ENCODE measurements at places on chromosomes 5 and 9. TPM values are rescaled to one million over a fixed set of nuclear protein-coding genes. Genes with fewer than 3 reads are reported as not detected.

SLC34A3 gene
- total RNA-seq, result not detected

LCN9 gene
- total RNA-seq, result not detected

CAPSL gene
- total RNA-seq, result not detected

PAX5 gene
- total RNA-seq, result not detected

BASP1 gene
- not detected for total RNA-seq

ZNF658 gene
- 0.08 TPM for total RNA-seq

STKLD1 gene
- total RNA-seq, result not detected

HAVCR1 gene
- total RNA-seq, result not detected

KCNV2 gene
- total RNA-seq, result not detected

TMEM174 gene
- not detected for total RNA-seq

NLN gene
- total RNA-seq, result 19.6 TPM

FRMPD1 gene
- not detected for total RNA-seq

ASPN gene
- total RNA-seq, result not detected

EFCAB9 gene
- total RNA-seq, result not detected

LPAR1 gene
- total RNA-seq, result not detected

REEP2 gene
- total RNA-seq, result 0.03 TPM

ZFP37 gene
- total RNA-seq, result not detected

ENTREP1 gene
- not detected for total RNA-seq

Measured in HT-29 (cell line).